ENCODE measurements at places on chromosomes 2 and 18.

DNA sequence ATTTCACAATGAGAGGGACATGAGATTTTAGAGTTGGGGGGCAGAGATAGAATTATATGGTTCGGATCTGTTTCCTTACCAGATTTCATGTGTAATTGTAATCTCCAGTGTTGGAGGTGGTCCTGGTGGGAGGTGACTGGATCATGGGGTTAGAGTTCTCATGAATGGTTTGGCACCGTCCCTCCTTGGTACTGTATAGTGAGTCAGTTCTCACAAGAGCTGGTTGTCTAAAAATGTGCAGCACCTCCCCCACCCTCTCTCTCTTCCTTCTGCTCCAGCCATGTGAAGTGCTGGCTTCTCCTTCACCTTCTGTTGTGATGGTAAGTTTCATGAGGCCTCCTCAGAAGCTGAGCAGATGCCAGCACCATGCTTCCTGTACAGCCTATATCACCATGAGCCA is 138.1 kb downstream of the SCG2 start:
- no peak for DNase-seq

DNA sequence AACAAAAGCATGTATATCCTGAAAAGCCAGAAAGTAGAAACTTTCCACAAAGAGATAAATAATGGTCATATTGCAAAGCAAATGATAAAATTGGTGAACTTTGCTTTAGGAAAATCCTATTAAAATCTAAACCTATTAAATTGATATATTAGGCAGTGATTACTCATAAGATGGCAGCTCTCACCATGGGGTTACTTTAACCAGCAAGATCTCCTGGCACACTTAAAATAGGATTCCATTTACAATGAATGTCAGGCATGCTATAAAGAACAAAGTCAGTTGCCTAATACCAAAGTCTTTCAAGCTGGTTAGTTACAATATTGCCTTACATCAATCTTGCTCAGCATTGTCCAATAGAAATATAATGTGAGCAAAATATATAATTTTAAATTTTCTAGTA is 816.2 kb downstream of the BCL11A start:
- no peak for DNase-seq

DNA sequence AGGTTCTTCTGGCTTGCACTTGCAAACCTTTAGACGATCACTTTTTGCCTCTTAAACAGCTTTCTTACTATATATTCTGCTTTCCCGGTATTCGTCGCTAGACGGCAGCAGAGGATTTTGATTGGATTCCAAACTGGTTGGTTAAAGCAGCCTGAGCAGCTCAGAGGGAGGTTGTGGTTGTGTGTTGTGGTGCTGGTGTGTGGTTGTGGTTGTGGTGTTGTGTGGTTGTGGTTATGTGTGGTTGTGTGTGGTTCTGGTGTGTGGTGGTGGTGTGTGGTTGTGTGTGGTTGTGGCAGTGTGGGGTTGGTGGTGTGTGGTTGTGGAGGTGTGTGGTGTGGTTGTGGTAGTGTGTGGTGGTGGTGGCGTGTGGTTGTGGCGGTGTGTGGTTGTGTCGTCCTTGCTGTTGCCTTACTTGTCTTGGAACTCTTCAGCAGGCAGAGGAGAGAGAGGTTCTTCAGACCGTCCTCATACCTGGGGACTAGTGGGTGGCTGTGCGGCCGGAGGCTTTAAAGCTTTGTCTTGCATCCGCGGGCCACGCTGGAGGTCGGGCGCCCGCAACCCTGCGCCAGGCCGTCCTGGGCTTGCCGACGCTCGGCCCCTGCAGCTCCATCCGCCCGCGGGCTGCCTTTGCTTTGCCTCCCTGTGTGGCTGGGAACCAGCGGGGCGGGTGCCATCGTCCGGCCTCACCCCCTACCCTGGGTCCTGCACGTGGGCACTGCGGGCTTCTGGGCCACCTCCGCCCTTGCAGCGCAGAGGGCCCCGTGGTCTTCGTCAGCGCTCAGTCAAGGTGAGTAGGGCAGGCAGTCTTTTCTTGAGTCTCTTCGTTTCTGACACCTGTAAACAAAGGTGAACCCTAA is 190.8 kb downstream of the ARHGAP28 start:
- DNase-seq: no peak

GRCh38 chr2:38697116-38697840 is 31.4 kb downstream of the GALM start:
- DNase-seq: no peak

GRCh38 chr2:170206805-170207407 is 29.0 kb downstream of the MYO3B start:
- no peak for DNase-seq

- peak; percentile 31 for DNase-seq
Observed at GRCh38 chr2:11692966-11693521, 23.0 kb upstream of the NTSR2 start.

DNA sequence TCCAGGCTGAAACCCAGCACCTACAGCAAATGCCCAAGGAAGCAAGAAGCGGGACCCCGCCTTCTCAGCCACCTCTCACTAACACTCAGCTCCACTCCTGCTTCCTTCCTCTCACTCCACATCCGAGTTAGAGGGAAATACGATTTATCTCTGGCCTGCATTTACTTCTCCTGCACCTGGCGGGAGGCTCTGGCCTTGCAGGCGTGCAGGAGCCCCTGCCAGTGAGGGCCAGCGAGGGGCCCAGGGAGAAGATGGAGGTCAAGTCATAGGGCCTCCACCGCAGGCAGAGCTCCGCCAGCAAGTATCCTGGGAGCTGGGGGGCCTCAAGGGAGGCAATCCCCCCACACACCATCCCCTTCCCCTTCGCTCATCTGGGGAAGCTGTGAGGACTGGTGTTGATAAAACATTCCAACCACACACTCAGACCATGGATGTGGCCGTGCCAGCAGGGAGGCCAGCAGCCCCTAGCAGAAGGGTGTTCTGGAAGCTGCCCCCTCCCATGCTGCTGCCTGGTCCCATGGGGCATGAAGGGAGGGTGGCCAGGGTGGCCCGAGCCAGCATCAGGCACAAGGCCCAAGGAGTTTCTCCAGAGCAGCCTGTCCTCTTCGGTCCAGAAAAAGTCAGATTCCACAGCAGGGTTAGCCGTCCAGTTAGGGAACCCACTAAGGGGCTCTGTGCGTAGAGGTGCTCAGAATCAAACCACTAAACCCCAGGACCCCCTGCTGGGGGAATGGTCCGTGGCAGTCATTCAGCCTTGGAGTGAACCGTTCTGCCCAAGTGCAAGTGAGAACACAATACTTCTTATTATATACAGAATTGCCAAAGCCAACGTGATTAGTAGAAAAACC is 91.2 kb downstream of the HDAC4 start:
- DNase-seq: no peak

- DNase-seq: no peak
Observed at GRCh38 chr18:55221622-55222021, 262.4 kb upstream of the CCDC68 start.

- peak; percentile 22 for DNase-seq
Observed at GRCh38 chr18:63439334-63439733, 17.1 kb upstream of the VPS4B start.

GRCh38 chr2:238336793-238337444 is 16.6 kb downstream of the TRAF3IP1 start:
- no peak for DNase-seq

GRCh38 chr2:11998218-11998617 is 251.8 kb downstream of the LPIN1 start:
- no peak for DNase-seq

DNA sequence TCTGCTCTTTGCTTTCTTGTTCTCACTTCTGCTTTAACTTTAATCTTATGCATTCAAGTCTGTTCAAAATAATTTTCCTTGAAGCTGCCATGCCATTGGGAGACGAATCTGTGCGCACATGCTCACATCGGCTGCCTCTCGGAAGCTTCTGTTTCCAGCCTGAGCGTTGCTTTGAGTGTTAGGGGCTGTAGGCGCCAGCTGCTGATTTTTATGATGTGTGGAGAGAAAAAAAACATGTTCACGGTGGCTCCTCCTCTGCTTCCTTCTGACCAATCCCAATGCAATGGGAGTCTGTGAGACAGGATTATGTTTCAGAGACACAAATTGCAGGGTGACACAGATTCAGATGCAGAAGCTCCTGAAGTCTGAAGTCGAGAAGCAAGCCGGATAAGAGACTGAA is at the start of gene MC4R:
TSS of gene MC4R (minus strand) at position 180 of the 400 bp plus-strand sequence. CDS start 426 bp downstream, outside the sequence.
- DNase-seq: no peak

- DNase-seq: no peak
Observed at GRCh38 chr18:950882-951495, 46.3 kb downstream of the ADCYAP1 start.

GRCh38 chr2:164747140-164747539 is 94.5 kb downstream of the COBLL1 start:
- DNase-seq: no peak

DNA sequence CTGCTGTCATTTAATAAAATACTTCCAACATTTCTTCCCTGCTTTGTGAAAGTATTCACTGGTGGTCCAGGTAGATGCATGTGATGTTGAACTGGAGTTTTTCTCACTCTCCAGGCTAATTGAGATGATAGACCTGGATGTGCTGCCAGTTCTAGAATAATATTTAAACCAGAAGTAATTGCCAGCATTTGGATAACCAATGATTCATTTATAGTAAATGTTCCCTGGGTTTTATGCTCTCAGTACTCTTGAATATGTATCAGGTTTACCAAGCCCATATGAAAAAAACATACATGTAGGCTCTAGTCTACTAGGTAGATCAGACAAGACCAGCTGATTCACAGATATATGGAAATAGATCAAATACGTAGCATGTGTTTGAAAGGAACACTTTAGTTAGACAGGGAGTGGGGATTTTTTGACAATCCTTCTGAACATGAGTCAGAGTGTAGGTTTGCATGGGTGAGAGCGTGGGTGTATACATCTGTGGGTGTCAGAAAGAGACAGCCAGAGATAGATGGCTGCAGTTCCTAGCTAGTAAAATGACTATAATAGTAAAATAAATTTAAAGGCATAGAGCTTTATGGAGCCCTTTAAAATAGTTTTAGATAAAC is 115.1 kb downstream of the NAB1 start:
- DNase-seq: no peak

DNA sequence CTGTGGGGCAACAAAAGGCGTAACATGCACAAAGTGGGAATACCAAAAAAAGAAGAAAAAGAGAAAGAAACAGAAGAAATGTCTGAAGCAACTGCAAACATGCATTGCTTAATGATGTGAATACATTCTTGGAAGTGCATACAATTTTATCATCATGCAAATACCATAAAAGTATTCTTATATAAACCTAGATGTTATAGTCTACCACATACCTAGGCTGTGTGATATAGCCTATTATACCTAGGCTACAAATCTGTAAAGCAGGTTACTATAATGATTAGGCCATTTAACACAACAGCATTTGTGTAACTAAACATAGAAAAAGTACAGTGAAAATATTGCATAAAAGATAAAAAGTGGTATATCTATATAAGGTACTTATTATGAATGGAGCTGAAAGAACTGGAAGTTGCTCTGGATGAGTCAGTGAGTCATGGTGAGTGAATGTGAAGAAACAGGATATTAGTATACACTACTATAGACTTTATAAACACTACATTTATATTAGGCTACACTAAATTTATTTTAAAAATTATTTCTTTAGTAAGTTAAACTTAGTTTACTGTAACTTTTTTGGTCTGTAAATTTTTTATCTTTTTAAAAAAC is 319.4 kb upstream of the KCNH7 start:
- no peak for DNase-seq

- no peak for DNase-seq
Observed at GRCh38 chr18:26057344-26057773, 33.1 kb downstream of the SS18 start.

GRCh38 chr2:32947484-32948143 is 861 bp downstream of the LTBP1 start:
- DNase-seq: no peak

DNA sequence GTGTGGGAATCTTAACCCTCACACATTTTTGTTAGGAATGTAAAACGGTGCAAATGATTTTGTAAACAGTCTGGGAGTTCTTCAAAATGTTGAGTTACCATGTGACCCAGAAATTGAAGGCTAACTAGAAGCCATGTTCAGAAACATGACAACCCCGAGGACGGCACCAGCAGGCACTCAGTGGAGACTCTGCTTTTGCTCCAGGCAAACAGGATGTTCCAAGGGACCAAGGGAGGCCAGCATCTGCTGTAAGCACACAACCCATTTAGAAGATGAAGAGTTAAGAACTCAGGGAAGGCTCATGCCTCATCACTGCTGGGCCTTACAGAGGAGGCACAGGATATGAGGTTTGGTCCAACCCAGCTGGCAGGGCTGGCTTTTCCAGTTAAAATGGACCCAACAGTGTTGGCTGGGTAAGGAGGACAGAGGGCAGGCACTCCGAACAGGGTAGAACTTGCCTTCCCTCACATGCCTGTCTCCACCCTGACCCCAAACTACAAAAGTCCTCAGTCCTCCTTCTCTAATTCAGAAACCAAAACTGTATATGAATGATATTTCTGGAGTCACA is 23.6 kb downstream of the PARD6G start:
- DNase-seq: no peak

DNA sequence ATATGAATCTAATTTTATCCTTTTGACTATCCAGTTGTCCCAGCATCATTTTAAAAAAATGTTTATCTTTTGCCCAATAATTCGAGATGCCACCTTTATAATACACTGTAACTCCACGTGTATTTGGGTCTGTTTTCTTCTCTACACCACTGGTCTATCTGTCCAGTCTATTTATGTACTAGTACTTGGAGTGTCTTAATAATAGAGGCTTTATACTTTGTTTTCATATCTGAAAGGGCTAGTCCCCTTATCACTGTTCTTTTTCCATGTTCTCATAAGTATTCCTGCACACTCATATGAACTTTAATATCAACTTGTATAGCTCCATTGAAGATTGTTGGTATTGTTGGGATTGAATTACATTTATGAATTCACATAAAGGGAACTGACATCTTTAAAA is 101.1 kb upstream of the RMP24 start:
- no peak for DNase-seq

DNA sequence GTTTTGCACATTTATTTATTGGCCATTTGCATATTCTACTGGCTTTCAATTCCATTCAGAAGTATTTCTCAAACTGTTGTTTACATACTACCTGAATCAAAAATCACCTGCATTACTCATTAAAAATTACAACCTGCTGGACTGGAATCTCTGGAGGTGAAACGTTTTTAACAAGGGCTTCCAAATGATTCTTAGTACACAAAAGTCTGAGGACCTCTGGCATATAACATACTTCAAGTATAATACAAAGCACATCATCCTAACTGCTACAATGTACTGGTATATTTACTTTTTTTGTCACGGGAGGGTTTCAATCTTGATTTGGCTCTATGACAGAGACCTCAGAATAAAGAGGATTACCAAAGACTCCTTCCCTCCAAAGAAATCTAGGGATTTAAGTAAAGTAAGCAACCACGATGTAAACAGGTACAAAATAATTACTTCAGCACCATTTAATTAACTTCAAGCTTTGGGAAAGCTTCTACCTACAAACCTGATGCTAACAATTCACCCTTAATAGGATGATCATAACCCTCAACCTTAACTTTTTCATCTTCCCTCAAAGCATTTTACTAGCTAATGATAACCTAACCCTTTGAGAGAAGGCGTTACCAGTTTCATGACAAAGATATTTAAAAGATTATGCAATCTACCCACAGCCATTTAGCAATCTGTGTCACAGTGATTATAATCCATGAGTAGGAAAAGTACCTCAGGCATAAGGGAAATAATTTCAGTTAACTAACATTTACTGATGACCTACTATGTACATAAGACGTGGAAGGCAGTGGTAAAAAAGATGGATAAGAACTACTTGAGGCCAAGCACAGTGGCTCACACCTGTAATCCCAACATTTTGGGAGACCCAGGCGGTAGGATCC is 24.7 kb downstream of the ATAD2B start:
- no peak for DNase-seq

- DNase-seq: no peak
Observed at GRCh38 chr2:240465765-240466578, 30.5 kb downstream of the GPC1 start.

GRCh38 chr2:45570671-45571334 is 40.3 kb downstream of the SRBD1 start:
- no peak for DNase-seq

- DNase-seq: no peak
Observed at GRCh38 chr2:230209422-230210051, 10.2 kb downstream of the SP110 start.

Measured in activated CD4-positive, alpha-beta T cell treated with anti-CD3 and anti-CD28 coated beads for 1 hour (primary cell).